ENCODE measurements at places on chromosomes 11 and 22.

- DNase-seq = no peak
Observed at GRCh38 chr11:96373826-96374225, 15.9 kb downstream of the CCDC82 start.

- DNase-seq = no peak
Observed at GRCh38 chr11:8327761-8328192, 64.1 kb upstream of the LMO1 start.

DNA sequence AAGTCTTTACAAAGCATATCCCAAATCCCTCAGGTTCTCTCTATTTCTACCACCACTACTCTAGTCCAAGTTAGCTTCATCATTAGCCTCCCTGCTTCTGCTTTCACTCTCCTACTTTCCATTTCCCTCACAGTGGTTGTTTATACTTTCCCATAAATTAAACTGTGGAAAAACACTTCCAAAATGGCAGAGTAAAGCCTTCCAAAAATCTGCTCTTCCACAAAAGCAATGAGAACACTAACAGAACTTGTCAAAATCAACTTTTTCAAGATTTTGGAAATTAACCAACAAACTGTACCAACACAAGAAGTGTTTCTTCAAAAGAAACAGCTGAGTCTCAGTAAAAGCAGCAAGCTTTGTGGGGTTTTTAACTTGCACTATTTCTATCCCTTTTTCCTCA, 71.8 kb downstream of the TTC28 start:
- no peak for DNase-seq

- DNase-seq = no peak
Observed at GRCh38 chr11:45087086-45087899, 59.1 kb upstream of the PRDM11 start.

GRCh38 chr11:15468466-15468865, 353.7 kb downstream of the INSC start:
- no peak for DNase-seq

GRCh38 chr11:115391160-115391559, 113.1 kb downstream of the CADM1 start:
- DNase-seq = no peak

- no peak for DNase-seq
Observed at GRCh38 chr11:16925561-16926065, 88.6 kb downstream of the PLEKHA7 start.

DNA sequence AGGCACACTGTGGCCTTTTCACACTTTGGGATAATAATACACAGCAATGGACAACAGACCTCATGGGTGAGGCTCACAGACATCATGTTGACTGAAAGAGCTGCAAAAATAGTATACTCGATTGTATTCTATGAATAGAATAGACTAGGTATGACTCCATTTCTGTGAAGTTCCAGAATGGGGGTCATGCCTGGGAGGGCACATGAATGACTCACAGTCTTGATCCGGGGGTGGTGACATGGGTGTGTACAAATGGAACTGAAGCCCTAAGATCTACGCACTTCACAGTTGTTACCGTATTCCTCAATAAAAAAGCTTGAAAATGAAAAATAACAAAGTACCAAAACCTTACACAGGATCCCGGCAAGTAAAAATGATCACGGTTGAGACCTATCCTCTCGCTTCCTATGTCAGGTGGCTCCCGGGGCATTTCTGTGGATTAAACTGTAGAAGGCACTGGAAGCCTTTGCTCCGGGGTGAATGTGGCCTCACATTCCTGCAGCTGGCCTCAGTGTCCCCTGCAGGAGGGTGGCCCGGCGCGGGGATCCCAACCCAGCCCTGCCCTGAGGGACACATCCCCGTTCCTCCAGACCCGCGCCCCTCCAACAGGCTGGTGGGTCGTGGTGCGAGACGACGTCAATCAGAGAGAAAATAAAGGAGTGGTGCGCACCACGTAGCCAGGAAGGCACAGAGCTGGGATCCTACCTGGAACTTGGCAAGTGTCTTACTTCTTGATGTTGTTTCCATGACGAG, 75.9 kb downstream of the NECTIN1 start:
- no peak for DNase-seq

GRCh38 chr11:113382121-113382520, 5.5 kb upstream of the ANKK1 start:
- no peak for DNase-seq

GRCh38 chr11:46951864-46952263, 15.3 kb downstream of the CSTPP1 start:
- no peak for DNase-seq

GRCh38 chr11:111452817-111453552, 59.2 kb downstream of the BTG4 start:
- no peak for DNase-seq
